ENCODE measurements at places on chromosomes 4 and X. TPM values are rescaled to one million over a fixed set of nuclear protein-coding genes. Genes with fewer than 3 reads are reported as not detected.

CENPU gene
- polyA plus RNA-seq, result 7.3 TPM

CHST7 gene
- polyA plus RNA-seq, result 2.7 TPM

KLHL4 gene
- polyA plus RNA-seq, result not detected

PABPC5 gene
- polyA plus RNA-seq, result 0.99 TPM

MND1 gene
- polyA plus RNA-seq, result 0.44 TPM

RNF212 gene
- 2.9 TPM for polyA plus RNA-seq
